ENCODE measurements at places on chromosomes 7 and 10.
A peak's percentile ranks its signal among the peaks of the same experiment; 100 is the strongest.

DNA sequence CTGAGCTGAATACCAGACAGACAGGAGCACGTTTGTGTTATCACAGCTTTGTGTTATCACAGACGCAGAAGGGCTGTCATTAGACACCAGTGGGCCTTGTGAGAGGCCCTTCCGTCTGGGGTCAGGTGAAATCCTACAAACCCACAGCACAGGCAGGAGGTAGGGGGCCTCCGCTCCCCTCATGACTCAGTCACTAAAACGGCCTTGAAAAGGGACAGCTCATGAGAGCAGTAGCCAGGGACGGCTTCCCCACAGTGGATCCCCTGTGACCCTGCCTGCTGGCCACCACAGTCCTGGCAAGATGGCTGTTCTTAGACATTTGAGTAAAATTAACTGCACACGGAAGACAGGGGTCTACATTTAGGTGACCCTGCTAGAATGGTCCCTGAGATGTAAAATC, 215.8 kb upstream of the PPP2R2D start:
- no peak for DNase-seq

DNA sequence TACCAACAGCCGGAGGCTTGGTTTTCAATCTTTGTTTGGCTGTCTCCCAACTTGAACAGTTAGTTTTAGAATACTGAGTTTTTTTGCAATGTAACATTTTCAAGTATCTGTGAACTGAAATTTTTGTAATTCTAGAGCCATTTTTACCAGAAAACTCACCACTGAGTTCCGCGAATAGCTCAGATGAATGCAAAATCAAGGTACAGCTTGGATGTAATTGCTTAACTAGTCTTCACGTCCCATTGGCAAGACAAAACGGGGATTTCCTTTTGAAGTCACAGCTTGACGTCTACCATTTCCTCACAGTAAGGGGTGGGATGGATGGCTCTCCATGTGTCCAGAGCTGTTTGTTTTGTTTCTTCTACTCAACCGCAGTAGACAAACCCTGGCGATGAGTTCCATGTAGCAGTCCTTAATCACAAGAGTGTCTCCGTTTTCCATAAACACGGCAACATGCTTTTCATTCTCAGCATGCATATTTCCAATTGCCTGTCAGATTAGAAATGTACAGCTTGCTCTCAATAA, 55.8 kb upstream of the FGFR2 start:
- DNase-seq = no peak

DNA sequence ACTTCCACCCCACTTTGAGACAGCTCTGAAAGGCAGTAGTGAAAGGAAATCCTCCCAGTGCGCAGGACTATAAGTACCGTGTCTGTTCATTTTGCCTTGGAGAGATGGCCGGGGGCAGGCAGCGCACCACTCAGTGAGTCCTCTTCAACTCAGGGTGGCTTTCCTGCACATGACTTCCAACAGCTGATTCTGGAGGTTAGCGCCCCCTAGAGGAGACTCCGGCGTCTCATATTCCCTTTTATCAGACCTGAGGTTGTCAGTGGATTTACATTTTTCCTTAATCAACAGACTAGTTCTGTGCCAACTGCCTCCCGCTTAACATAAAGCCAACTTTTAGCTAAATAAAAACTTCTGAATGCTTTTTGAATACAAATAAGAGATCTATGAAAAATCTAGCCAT, 101.0 kb downstream of the HERPUD2 start:
- no peak for DNase-seq

DNA sequence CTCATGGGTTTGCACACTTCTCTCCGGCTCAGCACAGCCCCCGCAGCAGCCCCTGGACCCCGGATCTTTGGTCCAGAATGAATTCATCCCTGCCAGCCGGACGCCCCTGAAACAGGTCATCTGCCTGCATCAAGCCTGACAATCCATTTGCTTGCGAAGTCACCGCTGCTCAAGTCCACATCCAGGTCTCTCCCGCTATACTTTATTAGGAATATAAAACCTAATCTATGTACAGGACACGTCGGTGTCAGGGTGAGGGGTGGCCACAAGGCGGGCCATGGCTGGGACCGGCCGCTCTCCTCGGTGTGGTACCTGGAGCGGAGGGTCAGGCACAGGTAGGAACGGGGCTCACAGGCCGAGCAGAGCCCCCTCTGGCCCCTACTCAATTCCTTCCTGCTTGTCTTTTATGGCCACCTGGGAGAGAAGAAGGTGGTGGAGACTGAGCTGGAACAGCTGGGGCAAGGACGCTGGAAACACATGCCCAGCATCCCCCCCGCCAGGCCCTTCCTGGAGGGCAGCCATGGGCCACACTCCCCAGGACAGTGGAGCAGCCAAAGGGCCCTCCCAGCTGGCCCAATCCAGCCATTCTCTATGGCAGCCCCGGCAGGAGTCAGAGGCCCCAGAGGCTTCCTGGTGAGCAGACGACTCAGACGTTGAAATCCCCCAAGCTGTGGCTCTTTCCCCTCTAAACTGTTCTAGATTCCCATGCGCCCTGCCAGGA, 5.3 kb downstream of the POLR2J start:
- no peak for DNase-seq

DNA sequence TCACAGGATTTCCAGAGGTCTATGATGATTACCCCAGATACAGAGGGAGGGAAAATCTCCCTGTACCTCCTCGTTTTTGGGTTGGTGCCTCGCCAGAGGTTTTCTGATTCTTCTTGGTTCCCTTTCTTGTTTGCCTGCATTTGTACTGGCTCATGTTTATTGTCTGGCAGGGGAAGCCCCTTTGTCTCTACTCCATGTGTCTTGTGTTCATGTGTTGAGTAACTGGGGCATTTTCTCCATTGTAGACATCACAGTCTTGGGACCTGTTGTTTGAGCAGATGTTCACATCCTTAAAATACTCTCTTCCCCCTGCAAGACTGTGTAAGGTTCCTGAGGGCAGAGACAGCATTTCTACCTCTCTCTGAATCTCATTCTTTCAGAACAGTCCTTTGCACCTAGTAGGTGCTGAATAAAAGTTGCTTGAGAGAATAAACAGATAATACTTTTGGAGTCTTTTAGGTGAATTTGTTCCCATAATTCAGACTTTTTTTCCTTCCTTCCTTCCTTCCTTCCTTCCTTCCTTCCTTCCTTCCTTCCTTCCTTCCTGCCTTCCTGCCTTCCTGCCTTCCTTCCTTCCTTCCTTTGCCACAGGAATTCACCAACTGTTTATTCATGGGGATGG, 25.1 kb downstream of the CDK14 start:
- no peak for DNase-seq

DNA sequence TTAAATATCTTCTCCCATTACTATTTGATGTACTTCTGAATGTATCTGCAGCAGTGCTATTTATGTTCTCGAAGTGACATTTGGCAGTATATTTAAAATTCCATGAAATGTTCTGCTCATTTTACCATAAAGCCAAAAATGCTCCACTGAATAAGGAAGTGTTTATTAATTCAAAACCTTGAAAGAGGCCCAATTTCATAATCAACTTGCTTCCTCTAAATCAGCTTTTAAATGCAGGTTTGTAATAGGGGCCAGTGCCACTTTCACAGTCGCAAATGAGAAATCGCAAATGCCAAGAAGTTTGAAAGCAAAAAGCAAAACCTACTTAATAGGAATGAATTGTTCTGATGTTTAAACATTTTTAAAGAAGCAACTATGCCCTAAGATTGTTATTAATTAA, 11.4 kb downstream of the NHLRC2 start:
- no peak for DNase-seq

- DNase-seq = no peak
Measured at GRCh38 chr7:139732471-139733167, 45.2 kb downstream of the HIPK2 start.

GRCh38 chr7:106664343-106664742, 3.4 kb upstream of the CCDC71L start:
- DNase-seq = no peak

DNA sequence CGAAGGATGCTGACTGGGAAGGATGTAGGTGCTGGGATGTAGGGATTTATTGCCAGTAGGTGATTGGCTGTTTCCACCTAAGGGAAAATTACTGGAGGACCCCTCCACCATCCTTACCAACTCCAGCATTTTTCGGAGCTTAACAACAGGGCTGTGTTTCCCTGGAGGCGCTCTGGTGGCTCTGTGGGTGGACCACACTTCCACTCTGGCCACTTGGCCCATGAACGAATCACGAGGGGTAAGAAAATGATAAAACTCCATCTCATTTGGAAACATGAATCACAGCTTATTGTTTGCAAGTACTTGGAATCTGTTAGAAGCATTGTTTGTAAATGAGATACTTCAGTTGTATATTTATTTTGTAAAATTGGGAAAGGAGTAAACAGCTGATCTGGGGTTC, 3.0 kb downstream of the DOCK1 start:
- DNase-seq = no peak

DNA sequence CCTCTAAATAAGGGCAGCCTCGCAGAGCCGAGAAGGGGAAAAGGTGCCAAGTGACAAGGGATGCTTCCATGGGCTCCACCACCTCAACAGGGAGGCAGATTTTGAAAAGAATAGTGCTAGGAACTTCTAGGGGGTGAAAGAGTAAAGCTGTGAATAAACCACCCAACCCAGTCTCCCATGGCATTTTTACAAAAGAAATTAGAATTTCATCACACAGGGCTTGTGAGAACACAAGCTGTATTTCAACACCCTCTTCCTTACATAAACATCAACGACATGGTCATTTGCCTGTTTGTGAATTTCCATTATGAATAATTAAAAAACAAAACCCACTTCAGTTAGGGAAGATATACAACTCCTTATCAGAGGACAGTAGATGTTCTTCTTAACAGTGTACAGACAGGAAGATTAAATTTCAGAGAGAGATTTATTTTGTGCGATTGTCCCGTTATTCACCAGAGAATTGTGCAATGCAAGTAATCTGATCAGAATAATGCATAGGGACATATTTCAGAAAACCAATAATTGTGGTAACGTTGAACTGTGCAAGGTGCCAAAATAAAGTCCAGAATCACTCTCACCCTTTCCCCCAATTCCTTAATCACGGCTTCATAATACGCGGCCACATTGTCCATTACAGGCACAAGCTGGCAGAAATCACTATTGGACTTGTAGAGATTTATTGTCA, 207.8 kb upstream of the MGMT start:
- DNase-seq = no peak

GRCh38 chr10:133274751-133275683, 1.7 kb downstream of the ADAM8 start:
- DNase-seq = peak; percentile 80

GRCh38 chr10:129956876-129957673, 7.0 kb downstream of the EBF3 start:
- no peak for DNase-seq

- DNase-seq = no peak
Measured at GRCh38 chr10:63003816-63004453, 129.2 kb upstream of the NRBF2 start.

GRCh38 chr10:97608991-97609561, 19.6 kb downstream of the C10orf62 start:
- DNase-seq = no peak

- no peak for DNase-seq
Measured at GRCh38 chr10:34723750-34724149, 91.3 kb downstream of the PARD3 start.

Data from stimulated activated CD4-positive, alpha-beta T cell treated with anti-CD3 and anti-CD28 coated beads, TNF-alpha, amount 100 ng/mL, for 4 hours (primary cell).